ENCODE measurements at places on chromosomes 11 and 22. TPM values are rescaled to one million over a fixed set of nuclear protein-coding genes. Genes with fewer than 3 reads are reported as not detected.

The HEPN1 gene
- not detected for polyA plus RNA-seq

The DDI1 gene
- polyA plus RNA-seq, result not detected

The BIK gene
- 0.11 TPM for polyA plus RNA-seq

GRCh38 chr11:126358763-126359160 lies 3.3 kb downstream of the ST3GAL4 start:
- DNase-seq, result no peak

DNA sequence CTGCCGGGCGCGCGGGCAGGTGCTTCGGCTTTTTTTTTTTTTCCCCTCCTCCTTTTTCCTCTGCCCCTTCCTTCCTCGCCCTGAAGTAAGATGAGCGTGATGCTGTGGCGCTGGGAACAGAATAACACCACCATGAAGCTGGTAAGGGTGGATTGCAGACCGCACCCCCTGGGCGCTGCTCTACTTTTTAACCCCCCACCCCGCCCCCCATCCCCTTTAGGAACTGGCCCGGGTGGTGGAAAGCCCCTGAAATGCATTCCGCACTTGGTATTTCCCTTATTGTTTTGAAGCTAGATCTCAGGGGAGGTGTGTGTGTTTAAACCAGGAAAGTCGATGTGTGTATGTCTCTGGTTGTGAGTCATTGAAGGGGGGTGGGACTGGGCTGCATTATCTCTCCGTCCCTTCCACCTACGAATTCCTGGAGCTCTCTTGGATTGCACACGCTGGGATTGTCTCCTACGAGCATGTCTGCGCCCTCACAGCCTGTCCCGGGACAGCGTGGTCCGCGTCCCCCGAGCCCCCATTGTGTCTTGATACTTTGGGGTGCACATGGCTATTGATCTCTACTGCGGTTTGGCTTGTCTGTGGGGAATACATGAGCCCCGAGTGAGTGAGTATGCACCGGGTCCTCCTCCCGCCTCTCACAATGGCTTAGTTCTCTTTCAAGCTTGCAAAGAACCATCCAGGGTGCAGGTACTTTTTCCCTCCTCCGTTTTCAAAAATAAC lies 64.9 kb downstream of the NAV2 start:
- peak; percentile 23 for DNase-seq

The BIRC3 gene
- polyA plus RNA-seq, result 0.71 TPM

The HNRNPUL2 gene
- 41.0 TPM for polyA plus RNA-seq
